CD4-positive, alpha-beta T cell treated with Interleukin-4 for 4 hours (primary cell): ENCODE measurements at places on chromosomes 5 and 9.

GRCh38 chr5:80149161-80149609 lies 106.7 kb downstream of the SERINC5 start:
- no peak for DNase-seq

DNA sequence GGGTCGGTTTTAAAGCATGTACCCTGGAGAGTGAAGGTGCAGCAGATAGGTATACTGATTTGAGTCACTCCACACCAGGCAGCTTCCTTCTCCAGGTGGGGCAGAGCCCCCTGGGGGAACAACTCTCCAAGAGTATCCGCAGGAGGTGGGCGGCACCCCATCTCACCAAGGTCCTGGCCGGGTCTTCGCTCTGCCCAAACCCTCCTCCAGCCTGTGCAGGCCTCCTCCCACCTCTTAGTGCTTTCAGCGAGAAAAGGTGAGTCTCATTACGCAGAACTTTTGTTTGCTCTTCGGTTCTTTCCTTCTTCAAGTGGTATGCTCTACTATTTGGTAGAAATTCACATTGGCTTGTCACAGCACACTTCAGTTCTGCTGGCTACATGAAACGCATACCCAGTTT lies 13.7 kb downstream of the SPACA9 start:
- DNase-seq: no peak

- DNase-seq: no peak
These were observed 234.6 kb downstream of the ADGRV1 start for GRCh38 chr5:90793183-90793582.

DNA sequence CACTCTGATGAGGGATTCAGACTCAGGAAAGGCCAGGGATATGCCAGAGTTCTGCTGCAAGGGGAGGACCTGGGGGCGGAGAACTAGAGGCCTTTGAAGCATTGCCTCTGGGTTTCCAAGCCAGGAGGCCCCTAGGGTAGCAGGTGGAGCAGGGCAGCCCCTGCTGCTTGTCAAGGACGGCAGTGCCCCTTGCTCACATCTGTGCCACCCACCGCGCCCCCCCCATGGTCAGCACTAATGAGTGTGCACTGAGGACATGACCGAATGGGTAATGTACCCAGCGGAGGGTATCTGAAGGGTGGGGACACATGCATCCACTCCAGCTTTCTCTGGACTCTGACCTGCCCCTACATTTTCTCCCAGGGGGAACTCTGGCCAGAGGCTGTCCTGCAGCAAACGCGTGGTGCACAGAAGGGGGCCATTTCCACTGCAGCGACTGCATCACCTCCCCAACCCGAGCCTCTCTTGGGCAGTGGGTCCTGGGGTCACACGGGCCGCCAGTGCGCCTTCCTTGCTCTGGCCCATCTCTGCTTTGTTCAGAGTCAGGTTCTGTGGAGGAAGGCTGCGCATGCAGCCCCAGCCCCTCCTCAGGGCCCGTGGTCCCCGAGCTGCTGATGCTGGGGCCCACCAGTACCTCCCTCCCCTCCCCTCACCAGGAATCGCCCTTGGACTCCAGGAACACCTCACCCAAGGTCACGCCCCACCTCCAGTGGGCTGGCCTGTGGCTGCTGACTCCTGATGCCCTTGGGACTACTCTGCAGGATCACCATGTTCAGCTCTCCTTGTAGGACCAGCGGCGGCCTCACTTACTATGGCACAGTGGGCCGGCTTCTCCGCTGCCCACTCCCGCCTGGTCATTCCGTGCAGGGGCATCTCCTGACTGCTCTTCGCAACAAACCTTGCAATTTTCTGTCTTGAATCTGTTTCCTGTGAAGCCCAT lies 31.2 kb downstream of the STC2 start:
- no peak for DNase-seq

- DNase-seq: no peak
These were observed 454.8 kb upstream of the CDH10 start for GRCh38 chr5:25099538-25099937.

- DNase-seq: no peak
These were observed 88.9 kb upstream of the TYRP1 start for GRCh38 chr9:12604164-12604821.

GRCh38 chr5:75481024-75481423 lies 30.4 kb downstream of the CERT1 start:
- no peak for DNase-seq

GRCh38 chr9:34651876-34652601 lies at the start of gene IL11RA:
TSS of gene IL11RA (plus strand) at chr9:34652185. CDS start at chr9:34655218, 3,033 bp downstream.
- DNase-seq: peak; percentile 71

- no peak for DNase-seq
These were observed 104.1 kb upstream of the SPEF2 start for GRCh38 chr5:35513612-35514011.

DNA sequence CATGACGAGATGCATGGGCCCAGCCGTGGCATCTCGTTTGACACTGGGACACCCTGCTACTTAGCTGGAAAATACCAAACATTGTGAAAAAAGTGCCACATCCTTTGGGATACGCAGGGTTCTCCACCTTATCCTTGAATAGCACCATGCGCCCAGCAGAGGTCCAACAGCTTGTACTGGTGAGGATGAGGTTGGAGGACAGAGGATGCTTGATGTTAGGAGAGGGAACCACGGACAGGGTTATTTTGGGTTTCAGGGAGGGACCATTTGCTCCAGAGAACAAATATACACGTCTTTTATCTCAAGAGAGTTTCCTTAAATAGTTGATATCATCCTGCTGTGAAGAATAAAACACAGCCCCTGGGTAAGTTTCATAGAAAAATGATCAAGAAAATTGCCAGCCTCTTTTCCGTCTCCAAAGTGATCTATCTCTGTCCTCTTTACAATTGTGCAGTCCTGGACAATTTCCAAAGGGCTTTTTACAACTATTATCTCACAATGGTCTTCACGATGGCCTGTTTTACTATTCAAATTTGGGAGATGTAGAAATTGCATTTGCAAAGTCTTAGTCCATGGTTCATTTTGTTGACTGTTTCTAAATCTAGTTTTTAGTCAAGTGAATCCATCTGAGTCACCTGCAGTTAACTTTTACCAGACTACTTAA lies 19.9 kb upstream of the FRRS1L start:
- DNase-seq: no peak

DNA sequence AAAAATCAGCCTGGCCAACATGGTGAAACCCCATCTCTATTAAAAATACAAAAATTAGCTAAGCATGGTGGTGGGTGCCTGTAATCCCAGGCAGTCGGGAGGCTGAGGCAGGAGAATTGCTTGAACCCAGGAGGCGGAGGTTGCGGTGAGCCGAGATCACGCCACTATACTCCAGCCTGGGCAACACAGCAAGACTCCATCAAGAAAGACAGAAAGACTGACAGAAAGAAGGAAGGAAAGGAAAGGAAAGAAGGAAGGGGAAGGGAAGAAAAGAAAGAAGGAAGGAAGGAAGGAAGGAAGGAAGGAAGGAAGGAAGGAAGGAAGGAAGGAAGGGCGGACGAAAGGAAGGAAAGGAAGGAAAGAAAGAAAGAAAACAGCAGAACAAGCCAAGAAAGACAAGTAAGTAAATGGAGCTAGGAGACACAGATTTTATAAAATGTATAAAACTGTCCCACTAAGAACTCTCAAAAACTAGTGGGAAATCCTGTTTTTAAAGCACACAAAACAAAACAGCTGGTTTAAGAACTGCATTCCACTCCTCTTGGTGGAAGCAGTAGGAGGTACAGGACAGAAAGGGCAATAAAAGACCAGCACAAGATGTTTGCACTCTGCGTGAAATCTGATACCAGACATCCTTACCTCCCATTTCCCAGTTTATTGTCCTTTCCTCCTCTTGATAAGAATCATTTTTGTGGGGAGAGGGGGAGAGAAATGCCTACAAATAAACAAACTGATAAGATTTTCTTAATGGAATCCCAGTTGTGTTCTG lies 46.7 kb downstream of the MYO10 start:
- no peak for DNase-seq

GRCh38 chr5:158881091-158881880 lies 218.4 kb downstream of the EBF1 start:
- no peak for DNase-seq

DNA sequence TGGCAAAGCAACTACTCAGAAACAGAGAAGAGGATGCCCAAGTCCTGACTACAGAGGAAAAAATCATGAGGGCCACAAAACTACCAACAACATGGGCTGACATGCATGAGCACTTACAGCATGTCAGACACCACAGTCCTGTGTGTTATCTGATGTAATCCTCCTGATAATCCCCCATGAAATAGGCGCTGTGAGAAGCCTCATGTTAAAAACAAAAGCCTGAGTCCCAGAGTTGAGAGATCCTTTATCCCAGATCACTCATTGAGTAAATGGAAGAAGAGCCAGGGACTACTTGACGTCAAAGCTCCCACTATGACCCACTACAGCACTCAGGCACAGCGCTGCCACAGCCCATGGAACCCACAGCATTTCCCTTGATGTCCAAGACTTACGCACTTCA lies 7.2 kb upstream of the SPOCK1 start:
- no peak for DNase-seq
